ENCODE measurements at places on chromosomes 5 and 9. TPM values are rescaled to one million over a fixed set of nuclear protein-coding genes. Genes with fewer than 3 reads are reported as not detected.

Gene SLC25A2
- not detected for polyA plus RNA-seq

Gene PCDH1
- 28.1 TPM for polyA plus RNA-seq

Gene SLC2A6
- 1.7 TPM for polyA plus RNA-seq

Gene FAM78A
- 3.3 TPM for polyA plus RNA-seq

Gene SHROOM1
- 11.6 TPM for polyA plus RNA-seq

Gene FOXD4L3
- not detected for polyA plus RNA-seq

Gene EQTN
- not detected for polyA plus RNA-seq

Gene DNM1
- polyA plus RNA-seq = 246 TPM
